Mesothelial cell of epicardium (in vitro differentiated cells): ENCODE measurements at places on chromosomes 2 and 18. TPM values are rescaled to one million over a fixed set of nuclear protein-coding genes. Genes with fewer than 3 reads are reported as not detected.
A peak's percentile ranks its signal among the peaks of the same experiment; 100 is the strongest.

NCKAP5 gene
- 2.1 to 3.4 TPM (median 2.2 TPM) in 3 replicates for total RNA-seq

CREG2 gene
- 0.20 to 0.88 TPM (median 0.42 TPM) in 3 replicates for total RNA-seq

CPO gene
- total RNA-seq: 0.18 TPM in 1 of 3 replicates, not detected in the others

REG3G gene
- total RNA-seq: not detected in 3 replicates

- H3K4me1 ChIP-seq: no peaks in the 10 kb centered on the region
- H3K27me3 ChIP-seq: peaks cover 4% of the 10 kb centered on the region
- no peak overlapping the region for H3K27ac ChIP-seq
- H3K4me3 ChIP-seq: no peak overlapping the region
Observed at GRCh38 chr18:53796040-53796729, 428.3 kb downstream of the MBD2 start.

DNA sequence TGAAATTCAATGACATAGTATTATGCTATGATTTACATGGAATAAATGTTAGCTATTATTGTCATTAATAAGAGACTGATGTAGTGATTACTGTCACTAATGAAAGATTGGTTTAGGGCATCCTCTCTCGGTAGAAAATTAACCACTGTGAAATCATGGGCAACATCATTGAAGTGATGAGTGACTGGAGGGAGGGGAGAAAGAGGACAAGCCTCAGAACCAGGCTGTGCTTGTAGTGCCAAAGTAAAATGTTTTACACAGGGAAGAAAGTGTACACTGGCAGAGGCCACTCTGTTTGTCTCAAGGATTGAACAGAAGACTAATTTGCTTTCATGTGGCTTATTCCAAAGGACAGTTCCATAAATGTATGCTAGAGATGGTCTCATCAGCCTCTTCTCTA is 456.2 kb upstream of the TCF4 start:
- no peak for DNase-seq
- H3K36me3 ChIP-seq: peaks cover 8% of the 10 kb centered on the region
- H3K27ac ChIP-seq: no peak overlapping the region
- no peak overlapping the region for H3K4me3 ChIP-seq

- no peak for DNase-seq
- no peaks in the 10 kb centered on the region for H3K36me3 ChIP-seq
- no peak overlapping the region for H3K4me3 ChIP-seq
Observed at GRCh38 chr2:228180181-228181097, 1.0 kb downstream of the SPHKAP start.

- H3K27ac ChIP-seq: no peak overlapping the region
- H3K36me3 ChIP-seq: no peaks in the 10 kb centered on the region
- peaks cover 5% of the 10 kb centered on the region for H3K4me1 ChIP-seq
- peaks cover 3% of the 10 kb centered on the region for H3K27me3 ChIP-seq
Observed at GRCh38 chr2:48841126-48841525, 85.6 kb upstream of the LHCGR start.

GRCh38 chr2:215830304-215830703 is 183.0 kb downstream of the MREG start:
- no peaks in the 10 kb centered on the region for H3K27me3 ChIP-seq
- no peaks in the 10 kb centered on the region for H3K36me3 ChIP-seq
- no peak for DNase-seq
- no peak overlapping the region for H3K4me3 ChIP-seq
- H3K27ac ChIP-seq: no peak overlapping the region
- peaks cover 27% of the 10 kb centered on the region for H3K4me1 ChIP-seq

- H3K4me1 ChIP-seq: peaks cover 17% of the 10 kb centered on the region
- DNase-seq: no peak
- H3K27ac ChIP-seq: no peak overlapping the region
Observed at GRCh38 chr2:237872178-237872887, 12.9 kb downstream of the RAMP1 start.

DNA sequence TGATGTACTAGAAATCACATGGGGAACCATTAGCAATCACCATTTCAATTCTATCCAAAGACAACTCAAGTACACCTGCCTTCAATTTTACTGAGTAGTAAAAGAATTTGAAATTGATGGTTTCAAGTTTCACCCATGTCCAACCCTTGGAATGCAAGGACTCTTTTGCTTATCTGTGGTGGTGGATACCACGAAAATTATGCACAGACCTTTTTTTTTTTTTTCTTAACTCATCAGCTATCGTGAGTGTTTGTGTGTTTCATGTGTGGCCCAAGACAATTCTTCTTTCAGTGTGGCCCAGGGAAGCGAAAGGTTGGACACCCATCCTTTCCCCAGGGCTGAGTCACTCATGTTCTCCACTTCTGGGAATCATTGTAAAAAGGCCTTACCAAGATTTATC is 23.1 kb downstream of the ID2 start:
- peak overlapping the region; percentile 7 for H3K27ac ChIP-seq
- peaks cover 5% of the 10 kb centered on the region for H3K4me1 ChIP-seq
- H3K27me3 ChIP-seq: no peaks in the 10 kb centered on the region
- peaks cover 2% of the 10 kb centered on the region for H3K36me3 ChIP-seq

- H3K27me3 ChIP-seq: no peaks in the 10 kb centered on the region
- DNase-seq: no peak
- H3K27ac ChIP-seq: no peak overlapping the region
- H3K4me3 ChIP-seq: no peak overlapping the region
- no peaks in the 10 kb centered on the region for H3K4me1 ChIP-seq
Observed at GRCh38 chr2:239129147-239129920, 271.5 kb downstream of the HDAC4 start.

DNA sequence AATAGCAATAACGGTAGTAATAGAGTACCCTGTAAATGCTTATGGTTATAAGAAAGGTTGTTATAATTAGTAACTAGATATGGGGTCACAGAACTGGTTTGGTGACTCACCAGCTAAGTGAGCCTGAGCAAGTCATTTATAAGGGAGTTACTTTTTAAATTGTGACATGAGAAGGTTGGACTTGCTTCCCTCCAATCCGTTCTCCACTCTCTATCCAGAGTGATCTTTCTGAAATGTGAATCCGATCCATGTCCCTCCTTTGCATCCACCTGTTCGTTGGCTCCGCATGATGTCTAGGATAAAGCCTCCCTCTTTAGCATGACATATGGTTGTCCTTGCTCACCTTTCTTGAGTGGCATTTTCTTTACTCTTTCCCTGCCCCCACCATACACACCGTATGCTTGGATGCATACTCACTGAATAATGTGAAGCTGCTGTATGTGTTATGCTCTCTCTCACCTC is 83.1 kb downstream of the CDC42EP3 start:
- H3K27me3 ChIP-seq: no peaks in the 10 kb centered on the region
- no peak overlapping the region for H3K4me3 ChIP-seq
- H3K4me1 ChIP-seq: peaks cover 48% of the 10 kb centered on the region

GRCh38 chr2:63850649-63851048 is 9.0 kb downstream of the UGP2 start:
- peak overlapping the region; percentile 52 for H3K27ac ChIP-seq
- peaks cover 2% of the 10 kb centered on the region for H3K36me3 ChIP-seq
- no peak for DNase-seq
